ENCODE measurements at places on chromosomes 2 and 18.

DNA sequence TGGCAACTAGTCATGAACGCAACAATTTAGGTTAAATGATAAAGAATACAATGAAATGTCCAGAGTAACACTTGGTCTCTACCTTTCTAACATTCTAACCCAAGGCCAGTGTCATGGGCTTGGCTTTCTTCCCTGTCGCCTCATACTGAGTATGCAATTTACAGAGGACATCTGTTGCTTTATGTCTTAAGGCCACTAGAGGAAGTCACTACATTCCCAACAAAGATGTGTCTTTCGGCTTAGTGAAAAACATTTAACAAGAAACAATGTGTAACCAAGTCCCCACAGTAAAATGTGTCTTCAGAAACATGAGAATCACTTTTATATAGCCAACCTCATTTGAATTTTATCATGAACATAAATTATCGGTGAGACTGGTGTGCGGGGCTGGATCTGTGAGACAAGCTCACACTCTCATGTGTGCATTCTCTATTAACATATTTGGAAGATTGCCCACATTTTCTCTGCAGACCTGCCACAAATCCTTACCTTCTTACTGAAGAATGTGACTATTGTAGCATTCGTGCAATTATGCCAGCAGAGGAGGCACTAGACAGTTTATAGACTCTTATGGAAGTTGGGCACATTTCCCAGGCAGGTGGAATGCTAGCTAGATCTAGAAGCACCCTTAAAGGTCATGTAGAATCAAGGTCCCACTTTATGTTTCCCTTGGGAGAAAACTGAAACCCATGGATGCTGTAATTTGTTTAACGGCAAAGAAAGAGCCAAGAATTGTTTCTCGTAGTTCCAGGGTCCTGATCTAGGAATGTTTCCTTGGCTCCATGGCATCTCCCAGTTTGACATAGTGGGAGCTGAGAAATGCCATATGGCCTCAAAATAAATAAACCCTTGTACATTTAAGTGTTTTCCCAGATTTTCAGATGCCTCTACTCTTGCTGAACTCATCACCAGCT is 101.8 kb downstream of the CD226 start:
- DNase-seq: no peak

GRCh38 chr2:152565884-152566727 is 151.2 kb downstream of the PRPF40A start:
- no peak for DNase-seq

- no peak for DNase-seq
These were observed 328.4 kb downstream of the CLIP4 start for GRCh38 chr2:29443627-29444026.

GRCh38 chr2:18611604-18612003 is 22.2 kb upstream of the NT5C1B start:
- no peak for DNase-seq

DNA sequence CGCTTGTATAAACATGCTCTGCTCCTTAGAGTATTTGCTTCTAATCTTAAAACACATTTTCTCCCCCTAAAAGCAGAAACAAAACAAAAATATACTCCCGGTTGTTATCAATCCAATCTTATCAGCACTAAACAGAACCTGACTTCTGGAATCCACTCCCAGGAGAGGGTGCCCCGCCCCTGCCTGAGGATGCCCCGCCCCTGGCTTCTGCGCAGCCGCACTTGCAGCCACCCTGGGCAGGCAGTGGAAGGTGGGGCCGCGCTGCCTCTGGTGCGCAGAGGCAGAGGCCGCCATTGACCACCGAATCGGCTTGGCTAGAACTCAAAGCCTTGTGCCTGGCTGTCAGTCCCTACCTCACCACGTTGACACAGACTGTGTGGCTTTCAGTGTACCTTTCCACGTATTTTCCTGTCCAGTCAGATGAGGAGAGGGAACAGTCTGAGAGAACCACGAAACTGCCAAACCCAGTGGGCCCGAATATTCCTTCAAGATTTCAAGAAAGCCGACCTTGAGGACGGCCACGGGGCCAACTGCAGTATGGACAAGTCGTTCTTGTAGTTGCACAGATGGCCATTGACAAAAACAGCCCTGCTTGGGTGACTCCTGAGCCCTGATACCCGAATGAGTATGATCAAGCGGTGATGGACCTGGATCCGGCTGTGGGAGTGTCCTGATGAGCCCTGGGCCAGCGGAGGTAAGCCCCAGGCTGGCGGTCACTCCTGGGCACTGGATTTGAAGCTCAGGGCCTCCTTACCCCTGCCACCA is 46.2 kb upstream of the ARHGAP28 start:
- DNase-seq: no peak

DNA sequence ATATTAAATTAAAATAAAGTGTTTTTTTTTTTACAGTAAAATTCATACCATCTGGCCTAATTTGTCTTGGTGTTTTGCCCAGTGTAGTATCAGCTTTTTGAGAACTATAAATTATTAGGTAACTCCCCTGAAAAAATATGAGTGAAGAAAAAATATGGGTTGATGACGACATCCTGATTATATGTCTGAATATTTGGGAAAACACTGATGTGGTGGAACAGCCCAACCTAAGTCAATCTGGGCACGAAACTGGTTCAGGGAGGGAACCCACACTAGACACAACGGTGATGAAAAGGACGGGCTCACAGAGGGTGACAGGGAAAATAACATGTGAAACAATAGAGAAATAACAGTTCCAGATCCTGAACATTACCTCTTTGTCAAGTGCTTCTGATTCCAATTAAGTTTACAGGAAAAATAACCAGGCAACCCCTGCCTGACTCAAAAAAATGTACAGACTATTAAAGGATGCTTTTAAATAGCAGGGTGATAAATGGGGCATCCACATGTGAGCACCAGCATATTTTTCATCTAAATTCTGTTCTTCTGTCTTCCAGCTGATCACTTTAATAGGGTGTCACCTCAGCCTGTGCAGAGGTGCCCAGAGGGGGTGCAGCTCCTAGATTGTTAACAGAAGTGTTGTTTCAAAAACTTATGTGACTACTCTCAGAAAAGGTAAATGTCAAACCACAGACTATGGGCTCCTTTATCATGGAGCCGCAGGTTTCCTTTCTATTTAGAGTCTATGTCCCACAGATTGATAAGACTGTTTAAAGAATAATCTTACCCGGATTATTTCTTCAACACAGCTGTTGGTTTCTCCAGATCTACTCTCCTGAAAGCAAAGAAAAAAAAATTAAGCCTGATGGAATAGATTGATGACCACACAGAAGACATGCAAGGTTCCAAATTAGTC is 305.4 kb downstream of the AFF3 start:
- no peak for DNase-seq

- DNase-seq: no peak
These were observed 5.0 kb upstream of the TMEM18 start for GRCh38 chr2:682226-682625.

DNA sequence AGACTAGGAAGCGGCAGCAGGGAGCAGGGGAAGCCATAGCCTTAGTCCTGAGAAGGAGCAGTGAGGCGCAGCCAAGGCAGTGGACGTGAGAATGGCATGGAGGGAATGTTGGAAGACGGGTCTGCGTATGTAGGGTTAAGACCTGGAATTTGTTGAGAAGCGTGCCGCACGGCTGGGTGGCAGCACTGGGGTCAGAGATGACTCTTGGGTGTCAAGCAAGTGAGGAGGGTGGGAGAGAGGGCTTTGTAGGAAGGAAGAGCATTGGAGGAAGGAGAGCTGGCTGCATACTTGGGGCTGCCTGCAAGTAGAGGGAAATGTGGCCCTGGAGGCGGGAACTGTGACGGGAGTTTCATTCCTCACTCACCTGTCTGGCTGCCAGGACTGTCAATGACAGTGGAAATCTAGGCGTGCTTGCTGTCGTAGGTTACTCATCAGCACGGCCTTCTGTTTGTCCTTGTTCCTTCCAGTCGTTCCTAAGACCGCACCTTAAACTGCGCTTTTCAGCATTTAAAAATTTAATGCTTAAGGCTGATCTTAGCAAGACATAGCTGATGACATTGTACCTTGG is 108.0 kb downstream of the ITGB1BP1 start:
- no peak for DNase-seq

- DNase-seq: no peak
These were observed 29.6 kb downstream of the COLEC12 start for GRCh38 chr18:470661-471501.

- no peak for DNase-seq
These were observed 829.3 kb downstream of the LRRTM4 start for GRCh38 chr2:76692908-76693307.

DNA sequence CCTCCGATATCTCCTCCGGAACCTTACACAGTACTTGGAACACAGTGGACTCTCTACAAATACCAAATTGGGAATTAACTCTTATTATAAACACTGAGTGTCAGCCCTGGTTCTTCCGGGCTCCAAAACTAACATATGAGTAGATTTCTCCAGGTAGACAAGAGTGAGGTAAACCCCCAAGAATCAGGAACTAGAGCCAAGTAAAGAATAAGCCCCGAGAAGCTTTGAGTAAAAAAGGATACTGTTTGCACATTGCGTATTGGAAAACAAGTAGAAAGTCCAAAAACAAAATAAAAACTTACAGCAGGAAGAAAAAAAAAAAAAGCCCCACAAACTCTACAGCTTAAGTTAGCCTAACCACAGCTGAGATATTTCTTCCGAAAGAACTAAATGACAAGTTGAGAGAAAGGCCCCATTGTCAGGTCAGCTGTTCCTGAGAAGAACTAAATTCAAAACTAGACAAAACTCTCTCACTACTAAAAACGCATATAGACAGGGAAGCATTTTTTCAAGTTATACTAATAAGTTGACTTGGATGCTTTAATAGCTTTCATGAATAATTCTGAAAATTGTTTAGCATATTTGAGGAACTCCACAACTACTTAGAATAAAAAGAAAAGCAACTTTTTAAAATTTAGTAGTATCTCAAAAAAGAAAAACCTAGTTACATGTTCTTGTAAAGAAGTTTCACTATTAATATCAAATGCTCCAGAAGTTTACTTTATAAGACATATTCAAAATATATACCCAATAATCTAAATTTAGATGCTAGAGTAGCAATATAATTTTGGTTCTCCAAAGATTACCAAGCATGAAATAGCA is 4.3 kb upstream of the HAAO start:
- DNase-seq: no peak

- DNase-seq: no peak
These were observed 1132.9 kb upstream of the ZEB2 start for GRCh38 chr2:145652571-145653545.

DNA sequence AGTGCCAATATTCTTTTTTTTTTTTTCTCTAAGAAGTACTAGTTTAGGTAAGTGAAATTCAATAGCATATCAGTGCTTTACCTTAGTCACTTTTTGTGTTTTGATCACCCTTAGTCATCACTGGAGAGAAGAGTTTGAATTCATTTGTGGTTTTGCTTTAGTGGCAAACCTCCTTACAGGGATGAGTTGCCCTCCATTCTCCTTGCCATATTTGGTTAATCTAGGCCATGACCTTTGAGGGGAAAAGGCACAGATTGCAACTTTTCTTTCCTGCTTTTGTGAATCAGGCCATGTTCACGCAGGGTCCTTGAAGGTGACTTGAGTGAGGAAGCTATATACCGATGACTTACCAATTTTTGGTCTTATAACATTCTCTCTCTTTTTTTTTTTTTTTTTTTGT is 34.4 kb downstream of the PLEKHA3 start:
- no peak for DNase-seq

- DNase-seq: no peak
These were observed 67.5 kb downstream of the TANC1 start for GRCh38 chr2:159035790-159036411.

GRCh38 chr2:42199626-42200025 is 30.5 kb downstream of the EML4 start:
- no peak for DNase-seq

DNA sequence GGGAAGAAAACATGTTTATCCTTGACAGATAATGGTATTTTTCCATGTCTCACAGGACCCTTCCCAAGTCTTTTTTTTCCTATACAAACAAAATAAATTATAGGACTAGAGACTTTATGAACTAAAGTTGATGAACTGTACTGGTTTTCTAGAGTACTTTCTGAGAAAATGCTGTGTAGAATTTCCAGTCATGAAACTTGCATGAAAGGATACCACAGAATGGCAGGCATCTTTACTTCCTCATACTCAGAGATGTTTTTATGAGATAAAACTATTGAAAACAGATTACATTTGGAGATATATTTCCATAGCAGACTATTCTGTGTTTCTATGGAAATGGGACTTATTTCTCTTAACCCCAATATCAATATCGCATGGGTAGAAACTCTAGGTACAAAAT is 403.5 kb downstream of the PARD3B start:
- DNase-seq: no peak

DNA sequence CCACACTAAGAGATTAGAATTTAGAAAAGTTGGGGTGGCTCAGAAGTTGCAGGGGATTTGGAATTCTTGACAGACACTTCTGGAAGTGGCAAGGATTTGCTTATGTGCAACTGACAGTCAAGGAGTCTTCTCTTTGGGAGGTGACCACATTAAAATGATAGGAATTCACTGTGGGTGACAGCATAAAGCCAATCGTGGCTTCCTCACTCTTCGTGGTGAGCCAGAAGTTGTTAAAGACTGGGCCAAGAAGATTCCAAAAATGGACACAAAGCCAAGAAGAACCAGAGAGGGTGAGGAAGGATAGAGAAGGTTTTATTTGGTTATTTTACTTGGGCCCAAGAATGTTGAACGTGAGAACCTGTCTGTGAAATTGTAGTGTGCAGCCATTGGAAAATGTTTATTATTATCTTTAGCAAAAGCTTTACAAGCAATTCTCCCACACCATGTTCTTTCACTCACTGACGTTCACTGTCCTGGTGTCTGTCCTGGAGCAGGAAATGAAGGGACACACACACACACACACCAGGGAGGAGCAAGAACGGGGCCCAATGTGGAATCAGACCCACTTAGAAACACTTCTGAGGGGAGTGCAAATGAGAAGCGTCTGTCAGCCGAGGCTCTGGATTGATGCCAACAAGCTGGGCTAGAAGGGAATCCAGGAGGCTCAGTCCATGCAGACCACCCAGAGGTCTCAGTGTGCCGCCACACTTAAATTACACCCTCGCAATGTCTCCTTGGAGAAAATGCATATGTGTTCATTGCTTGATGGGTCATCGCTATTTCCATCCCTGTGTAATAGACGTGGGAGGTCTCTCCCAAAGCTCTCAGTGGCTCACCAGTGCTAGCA is 37.2 kb downstream of the STEAP3 start:
- DNase-seq: no peak

GRCh38 chr2:158753641-158754611 is 41.2 kb upstream of the DAPL1 start:
- no peak for DNase-seq

- no peak for DNase-seq
These were observed 56.5 kb upstream of the COL5A2 start for GRCh38 chr2:189236066-189236465.

- DNase-seq: no peak
These were observed 110.9 kb downstream of the PTRHD1 start for GRCh38 chr2:24682304-24682703.

DNA sequence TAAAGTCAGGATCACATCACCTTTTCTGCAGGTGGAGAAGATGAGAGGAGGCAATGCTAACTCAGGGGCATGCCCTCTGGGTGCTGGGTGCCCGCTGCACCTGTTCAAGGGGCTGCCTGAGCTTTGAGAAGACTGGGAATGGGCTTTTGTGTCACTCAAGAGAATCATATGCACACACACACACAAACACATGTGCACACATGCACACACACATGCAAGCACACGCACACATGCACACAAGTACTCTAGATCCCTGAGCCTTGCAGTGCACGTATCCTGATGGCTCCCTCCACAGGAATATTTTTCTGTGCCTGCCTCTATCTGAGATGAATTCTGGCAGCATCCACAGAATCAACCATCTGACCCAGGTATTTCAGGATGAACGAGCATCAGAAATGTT is 110.0 kb upstream of the TEX51 start:
- DNase-seq: no peak

GRCh38 chr18:26746398-26746797 is 119.1 kb downstream of the AQP4 start:
- no peak for DNase-seq

GRCh38 chr18:44986933-44987332 is 306.2 kb downstream of the SETBP1 start:
- no peak for DNase-seq
